ENCODE measurements at places on chromosomes 2 and 18. TPM values are rescaled to one million over a fixed set of nuclear protein-coding genes. Genes with fewer than 3 reads are reported as not detected.

The STARD6 gene
- total RNA-seq: not detected

The TSPYL6 gene
- total RNA-seq: not detected

The MROH2A gene
- total RNA-seq: not detected

The RTP5 gene
- not detected for total RNA-seq

The RAPGEF4 gene
- total RNA-seq: 16.6 TPM

- peak; percentile 74 for DNase-seq
Measured at GRCh38 chr18:59056706-59057492, 82.8 kb upstream of the SEC11C start.

DNA sequence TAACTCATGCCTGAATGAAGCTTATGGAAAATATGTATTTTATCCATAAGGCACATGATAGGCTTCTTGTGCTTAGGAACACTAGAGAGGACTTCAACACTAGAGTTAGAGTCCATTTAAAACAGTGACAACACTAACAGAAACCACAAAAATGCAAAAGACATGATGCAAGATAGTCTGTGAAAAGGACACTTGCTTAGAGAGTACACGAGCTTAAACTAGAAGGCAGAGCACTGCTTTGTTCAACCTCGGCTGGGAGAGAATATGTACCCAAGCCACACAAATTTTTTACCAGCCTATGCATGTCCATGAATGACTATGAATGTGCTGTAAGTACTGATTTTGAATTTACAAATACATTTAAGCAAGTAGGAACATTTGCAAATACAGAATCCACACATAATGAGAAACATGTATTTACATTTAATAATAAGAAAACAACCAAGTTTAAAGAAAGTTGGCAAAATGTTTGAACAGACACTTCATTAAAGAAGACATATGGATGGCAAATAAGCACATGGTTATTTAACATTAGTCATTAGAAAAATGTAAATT is 130.6 kb downstream of the SPOPL start:
- no peak for DNase-seq

DNA sequence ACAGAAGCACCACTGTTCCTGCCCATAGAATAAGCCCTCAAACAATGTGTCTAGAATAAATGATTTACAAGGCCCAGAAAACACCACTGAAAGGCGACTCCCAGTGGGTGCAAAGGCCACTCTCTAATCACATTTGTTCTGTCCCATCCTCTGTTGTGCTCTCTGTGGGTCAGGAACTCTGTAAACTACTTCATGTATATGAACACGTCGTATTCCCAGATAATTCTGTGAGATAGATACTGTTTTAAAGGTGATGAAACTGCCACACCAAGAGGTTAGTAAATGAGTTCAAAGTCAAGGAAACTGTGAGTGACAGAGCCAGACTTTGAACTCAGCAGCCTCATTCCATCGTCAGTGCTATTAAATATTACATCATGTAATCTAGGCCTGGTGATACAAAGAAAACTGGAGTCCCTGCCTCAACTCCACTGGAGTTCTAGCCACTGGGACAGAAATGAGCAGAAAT is 269.7 kb upstream of the DCC start:
- no peak for DNase-seq

The CDK15 gene
- 0.30 TPM for total RNA-seq

DNA sequence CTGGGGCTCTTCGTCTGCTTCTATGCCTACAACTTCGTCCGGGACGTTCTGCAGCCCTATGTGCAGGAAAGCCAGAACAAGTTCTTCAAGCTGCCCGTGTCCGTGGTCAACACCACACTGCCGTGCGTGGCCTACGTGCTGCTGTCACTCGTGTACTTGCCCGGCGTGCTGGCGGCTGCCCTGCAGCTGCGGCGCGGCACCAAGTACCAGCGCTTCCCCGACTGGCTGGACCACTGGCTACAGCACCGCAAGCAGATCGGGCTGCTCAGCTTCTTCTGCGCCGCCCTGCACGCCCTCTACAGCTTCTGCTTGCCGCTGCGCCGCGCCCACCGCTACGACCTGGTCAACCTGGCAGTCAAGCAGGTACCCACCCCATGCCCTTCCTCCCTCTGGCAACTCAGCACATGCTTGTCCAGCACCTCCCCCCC is 24.2 kb downstream of the STEAP3 start:
- no peak for DNase-seq

The SERPINB13 gene
- total RNA-seq: not detected

- DNase-seq: no peak
Measured at GRCh38 chr2:119227346-119227745, 3.7 kb downstream of the STEAP3 start.

- DNase-seq: no peak
Measured at GRCh38 chr18:58580623-58581022, 48.3 kb downstream of the ALPK2 start.

- no peak for DNase-seq
Measured at GRCh38 chr2:238114851-238115660, 14.9 kb downstream of the ESPNL start.

The REEP1 gene
- total RNA-seq: 21.3 TPM

- no peak for DNase-seq
Measured at GRCh38 chr2:164655750-164656149, 34.5 kb upstream of the GRB14 start.

The SERPINB7 gene
- not detected for total RNA-seq

The ZNF804A gene
- total RNA-seq: 0.07 TPM

The NOSTRIN gene
- total RNA-seq: 11.5 TPM

DNA sequence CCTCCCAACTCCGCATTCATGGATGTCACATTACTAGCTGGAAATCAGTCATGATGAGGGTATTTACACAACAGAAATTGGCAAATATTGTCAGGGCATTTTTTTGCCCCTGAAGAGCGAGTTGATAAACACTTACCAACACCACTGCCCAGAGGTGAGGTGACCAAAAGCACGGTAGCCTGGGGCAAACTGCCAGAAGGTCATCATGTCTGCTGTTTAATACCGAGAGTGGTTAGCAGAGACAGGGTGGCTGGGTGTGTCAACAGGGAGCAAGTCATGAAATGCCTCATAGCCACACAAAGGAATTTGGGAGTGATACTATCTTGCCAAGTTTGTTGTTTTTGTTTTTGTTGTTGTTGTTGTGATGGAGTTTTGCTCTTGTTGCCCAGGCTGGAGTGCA is 37.0 kb upstream of the EPC2 start:
- DNase-seq: no peak

The ACVR2A gene
- total RNA-seq: 9.4 TPM

The ANKRD36 gene
- total RNA-seq: 5.5 TPM

The CFC1 gene
- not detected for total RNA-seq

The PLGLB2 gene
- total RNA-seq: 1.7 TPM

The FAM237A gene
- 2.0 TPM for total RNA-seq

The TEKT4 gene
- total RNA-seq: not detected

- no peak for DNase-seq
Measured at GRCh38 chr2:181231151-181231550, 226.0 kb upstream of the ITGA4 start.

- no peak for DNase-seq
Measured at GRCh38 chr2:85681776-85682175, 12.4 kb upstream of the GNLY start.

The GALNT5 gene
- total RNA-seq: 0.07 TPM

The TGIF1 gene
- 10.0 TPM for total RNA-seq
